ENCODE measurements at places on chromosomes 1 and 21.
A peak's percentile ranks its signal among the peaks of the same experiment; 100 is the strongest.

DNA sequence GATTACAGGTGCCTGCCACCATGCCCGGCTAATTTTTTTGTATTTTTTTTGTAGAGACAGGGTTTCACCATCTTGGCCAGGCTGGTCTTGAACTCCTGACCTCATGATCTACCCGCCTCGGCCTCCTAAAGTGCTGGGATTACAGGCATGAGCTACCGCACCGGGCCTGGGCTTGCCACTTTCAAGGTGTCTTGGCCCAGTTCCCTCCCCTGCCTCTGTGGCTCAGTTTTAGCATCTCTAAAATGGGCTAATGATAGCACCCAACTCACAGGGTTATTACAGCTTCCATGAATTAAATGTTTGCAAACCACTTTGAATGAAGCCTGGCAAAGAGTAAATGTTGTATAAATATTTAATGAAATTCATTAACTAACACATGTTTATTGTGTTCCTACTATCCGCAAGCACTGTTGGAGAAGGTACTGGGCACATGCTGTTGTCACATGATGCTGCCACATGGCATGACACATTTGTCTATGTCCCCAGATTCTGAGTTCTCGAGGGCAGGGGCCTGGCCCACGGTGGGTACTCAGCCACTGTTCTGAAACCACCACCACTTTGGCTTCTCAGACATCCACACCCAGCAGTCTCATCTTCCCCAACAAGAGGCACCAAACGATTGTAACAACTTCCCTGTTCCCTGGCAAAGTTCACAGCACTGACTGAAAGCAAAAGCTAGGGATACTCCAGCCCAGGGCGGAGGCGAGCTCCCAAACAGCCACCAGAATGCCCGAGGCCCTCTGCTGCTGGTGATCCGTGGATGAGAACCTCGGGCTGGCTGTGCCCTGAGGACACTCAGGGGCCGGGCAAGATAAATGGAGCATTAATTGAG lies 9.7 kb downstream of the IFFO2 start:
- no peak for DNase-seq

DNA sequence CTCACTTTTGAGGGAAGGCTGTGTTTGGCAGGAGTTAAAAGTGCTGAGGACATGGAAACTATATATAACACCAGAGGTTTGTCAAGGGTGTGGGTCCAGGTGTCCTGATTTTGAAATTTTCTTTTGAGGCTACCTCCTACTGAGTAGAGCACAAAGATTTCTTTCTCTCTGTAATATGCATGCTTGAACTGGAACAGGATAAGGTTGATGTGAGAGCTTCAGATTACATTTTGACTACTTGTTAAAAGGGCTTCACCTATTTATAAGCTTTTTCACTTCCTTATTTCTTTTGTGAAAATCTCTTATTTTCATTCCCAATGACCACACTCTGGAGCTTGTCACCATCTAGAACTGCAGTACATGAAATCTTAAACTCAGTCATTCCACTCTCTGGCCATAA lies 59.8 kb upstream of the PLA2G4A start:
- no peak for DNase-seq

DNA sequence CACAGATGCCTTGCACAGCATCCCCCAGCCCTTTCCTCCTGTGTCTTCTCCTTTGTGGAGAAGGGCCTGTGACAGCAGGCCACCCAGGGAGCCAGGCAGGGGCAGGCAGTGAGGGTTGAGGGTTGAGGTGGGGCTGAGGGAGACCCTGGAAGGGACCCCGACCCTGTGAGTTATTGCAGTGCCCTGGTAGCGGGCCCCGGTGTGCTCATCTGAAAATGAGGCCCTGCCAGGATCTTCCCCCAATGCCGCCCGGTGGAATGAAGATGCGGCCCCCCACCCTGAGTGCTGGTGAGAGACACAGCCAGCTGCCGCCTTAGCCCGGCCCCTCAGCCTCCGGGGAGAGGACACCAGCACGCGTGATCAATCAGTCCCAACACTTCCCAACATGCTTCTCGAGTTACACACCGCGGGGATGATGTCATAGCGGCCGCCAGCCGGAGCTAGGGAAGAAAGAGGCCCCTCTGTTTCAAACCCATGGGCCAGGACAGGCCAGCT lies 36.2 kb upstream of the ACTRT2 start:
- DNase-seq: no peak

- DNase-seq: no peak
Observed at GRCh38 chr1:18646786-18647410, 16.3 kb downstream of the PAX7 start.

DNA sequence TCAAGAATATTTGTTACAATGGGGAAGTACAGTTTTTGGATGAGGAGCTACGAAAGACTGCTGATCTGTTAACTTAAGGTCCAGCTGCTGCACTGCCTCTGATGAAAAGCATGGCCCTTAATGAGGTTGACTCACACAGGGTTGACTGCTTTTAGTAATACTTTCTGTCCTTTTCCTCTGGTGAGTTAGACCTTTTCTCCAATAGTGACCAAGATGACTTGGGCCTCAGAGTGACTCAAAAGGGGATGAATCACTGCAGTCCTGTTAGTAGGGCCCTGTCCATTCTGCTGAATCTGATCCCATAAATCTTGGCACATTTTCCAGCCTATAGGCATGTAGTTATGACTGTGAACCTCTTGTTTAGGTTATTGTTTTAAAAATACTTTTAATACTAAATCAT lies 2.7 kb downstream of the DISP1 start:
- no peak for DNase-seq

GRCh38 chr1:19525607-19526545 lies 40.5 kb upstream of the CAPZB start:
- no peak for DNase-seq

DNA sequence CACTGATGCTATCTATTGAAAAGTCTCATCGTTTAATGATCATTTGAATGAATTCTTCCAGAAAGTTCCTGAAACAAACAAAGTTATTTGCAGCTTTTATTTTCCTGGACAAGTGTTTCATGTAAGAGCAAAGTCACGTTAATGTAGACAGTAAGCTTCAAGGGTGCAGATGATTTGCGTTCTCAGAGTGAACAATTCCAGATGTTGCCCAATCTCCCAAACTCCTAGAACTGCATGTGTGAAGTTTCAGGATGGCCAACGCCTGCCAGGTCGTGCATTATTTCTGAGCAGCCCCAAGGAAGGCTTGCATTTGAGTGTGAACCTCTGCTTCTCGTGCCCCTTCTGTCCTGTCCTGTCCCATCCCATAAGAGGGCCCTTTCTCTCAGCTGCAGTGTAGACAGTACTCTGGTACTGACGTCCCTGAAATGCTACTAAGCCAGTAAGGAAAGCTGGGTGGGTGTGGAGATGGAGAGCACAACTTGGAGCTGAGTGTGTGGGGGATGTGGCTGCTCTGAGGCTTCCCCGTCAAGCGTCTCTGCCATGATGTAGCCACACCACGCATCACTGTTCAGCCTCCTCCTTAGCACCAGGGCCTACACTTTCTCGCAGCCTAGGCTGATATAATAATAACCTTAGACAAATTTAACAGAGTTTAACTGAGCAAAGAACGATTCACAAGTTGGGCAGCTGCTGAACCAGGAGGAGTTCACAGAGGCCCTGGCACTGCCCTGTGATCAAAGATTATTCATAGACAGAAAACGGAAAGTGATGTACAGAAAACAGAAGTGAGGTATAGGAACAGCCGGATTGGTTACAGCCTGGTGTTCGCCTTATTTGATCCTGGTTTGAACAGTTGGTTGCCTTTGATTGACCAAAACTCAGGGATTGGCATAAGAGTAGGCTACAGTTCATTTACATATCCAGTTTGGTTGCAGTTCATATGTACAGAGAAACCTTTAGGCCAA lies 50.4 kb downstream of the RHOU start:
- no peak for DNase-seq

DNA sequence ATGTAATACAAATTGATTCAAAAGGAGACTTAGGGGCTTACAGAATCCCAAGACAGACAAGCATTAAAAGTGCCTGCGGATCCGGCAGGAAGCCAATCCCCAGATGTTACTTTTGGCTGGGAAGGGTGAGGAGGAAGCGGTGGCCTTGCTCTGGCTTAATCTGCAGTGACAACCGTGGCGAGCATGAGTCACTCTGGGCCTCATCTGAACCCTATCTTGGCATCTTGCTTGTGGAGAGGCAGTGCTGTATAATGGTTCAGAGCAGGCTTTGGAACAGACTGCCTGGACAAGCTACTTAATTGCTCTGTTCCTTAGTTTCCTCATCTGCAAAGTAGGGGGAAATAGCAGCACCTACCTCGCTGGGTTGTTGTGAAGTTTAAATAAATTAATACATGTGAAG lies 74.1 kb downstream of the XCL2 start:
- peak; percentile 98 for DNase-seq

DNA sequence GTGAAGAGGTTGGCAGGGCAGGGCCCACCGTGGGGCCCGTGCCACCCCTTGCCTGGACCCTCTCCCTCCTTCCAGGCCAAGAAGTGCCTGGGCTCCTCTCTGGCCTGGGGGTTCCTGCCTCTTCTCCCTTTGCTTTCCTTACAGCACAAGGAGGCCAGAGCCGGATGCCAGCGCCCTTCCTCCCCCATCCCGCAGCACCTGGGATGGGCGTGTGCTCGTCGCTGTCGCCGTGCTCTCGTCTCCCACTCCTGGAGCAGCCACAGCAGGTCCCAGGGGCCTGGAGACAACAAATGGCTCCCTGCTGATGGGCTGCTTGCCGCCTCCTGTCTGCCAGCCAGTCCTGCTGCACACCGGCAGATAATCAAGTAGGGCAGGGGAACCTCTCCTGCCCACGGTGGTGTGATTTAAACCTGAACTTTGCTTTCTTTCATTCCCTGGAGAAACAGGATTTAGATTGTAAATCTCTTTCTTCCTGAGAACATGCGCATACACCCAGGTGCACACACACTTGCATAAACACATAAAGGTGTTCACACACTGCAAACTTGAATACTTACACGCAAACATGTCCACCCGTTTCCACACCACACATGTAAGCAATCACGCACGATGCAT lies 50.8 kb upstream of the POU3F1 start:
- DNase-seq: no peak

- DNase-seq: no peak
Observed at GRCh38 chr1:89280766-89281165, 8.1 kb upstream of the GBP5 start.

GRCh38 chr1:8065369-8065768 lies 39.3 kb upstream of the ERRFI1 start:
- no peak for DNase-seq

DNA sequence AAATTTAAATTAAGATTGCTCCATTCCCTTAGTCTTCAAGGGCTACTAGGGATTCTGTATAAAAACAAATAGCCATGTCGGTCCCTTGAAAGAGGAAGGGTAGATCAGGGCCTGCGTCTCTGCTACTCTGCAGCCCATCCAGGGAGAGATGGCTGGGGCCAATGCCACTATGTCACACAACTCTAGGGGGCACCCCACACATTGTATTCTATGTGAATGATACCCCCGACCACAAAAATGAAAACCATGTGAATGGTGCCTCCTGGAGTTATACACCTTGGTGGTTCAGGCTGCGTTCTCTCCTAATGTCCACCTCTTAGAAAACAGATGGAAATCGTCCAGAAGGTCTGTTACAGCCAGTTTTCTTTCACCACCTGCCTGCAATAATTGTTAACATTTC lies 18.0 kb downstream of the PIK3C2B start:
- no peak for DNase-seq

- no peak for DNase-seq
Observed at GRCh38 chr1:117673405-117673804, 67.6 kb downstream of the TENT5C start.

- DNase-seq: no peak
Observed at GRCh38 chr1:110007046-110007830, 22.7 kb downstream of the AHCYL1 start.

DNA sequence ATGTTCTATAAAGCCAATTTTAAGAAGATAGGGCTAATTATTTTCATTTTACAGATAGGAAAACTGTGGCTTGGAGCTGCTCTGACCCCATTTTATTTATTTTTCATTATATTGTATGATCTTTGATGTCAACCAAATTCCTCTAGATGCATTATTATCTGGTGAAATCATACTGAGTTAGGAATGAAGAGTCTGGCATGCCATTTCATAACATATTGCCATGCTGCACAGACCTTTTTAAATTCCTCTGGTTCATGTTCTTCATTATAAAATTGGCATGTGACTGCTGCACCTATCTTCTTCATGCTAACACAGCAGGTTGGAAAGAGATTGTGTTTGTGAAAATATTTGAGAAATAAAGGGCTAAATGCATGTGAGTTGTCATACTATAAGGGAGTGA lies 12.7 kb downstream of the PRRX1 start:
- DNase-seq: no peak

GRCh38 chr1:186754542-186755145 lies 74.1 kb upstream of the PLA2G4A start:
- no peak for DNase-seq

DNA sequence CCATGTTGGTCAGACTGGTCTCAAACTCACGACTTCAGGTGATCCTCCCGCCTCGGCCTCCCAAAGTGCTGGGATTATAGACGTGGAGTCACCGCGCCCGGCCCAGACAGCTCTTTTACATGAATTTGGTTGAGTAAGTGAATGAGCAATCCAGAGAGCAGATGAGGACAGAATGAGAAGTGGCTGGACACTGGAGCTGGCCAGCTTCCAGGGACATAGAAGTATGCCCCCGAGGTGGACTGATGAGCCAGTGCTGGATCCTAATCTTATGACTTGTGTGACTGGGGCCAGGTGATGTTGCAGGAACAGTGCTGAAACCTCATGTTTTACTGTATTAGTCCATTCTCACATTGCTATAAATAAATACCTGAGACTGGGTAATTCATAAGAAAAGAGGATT lies 35.9 kb upstream of the KANK4 start:
- DNase-seq: no peak

DNA sequence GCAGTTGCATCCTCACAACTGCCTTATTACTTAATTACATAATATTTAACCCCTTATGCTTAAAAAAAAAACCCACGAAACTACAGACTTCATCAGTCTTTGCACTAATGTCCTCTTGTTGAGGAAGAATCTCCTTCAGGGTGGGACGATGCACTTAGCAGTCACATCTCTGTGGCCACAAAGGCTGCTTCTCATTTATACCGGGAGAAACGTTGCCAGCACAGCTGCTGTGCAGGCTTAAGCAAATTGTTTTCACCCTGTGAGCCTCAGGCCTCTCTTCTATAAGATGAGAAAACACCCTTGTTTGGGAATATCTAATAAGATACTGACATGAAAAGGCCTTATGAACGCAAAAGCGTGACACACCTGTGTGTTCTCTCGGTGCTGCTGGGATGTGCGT lies 2.9 kb upstream of the OBSCN start:
- DNase-seq: no peak

DNA sequence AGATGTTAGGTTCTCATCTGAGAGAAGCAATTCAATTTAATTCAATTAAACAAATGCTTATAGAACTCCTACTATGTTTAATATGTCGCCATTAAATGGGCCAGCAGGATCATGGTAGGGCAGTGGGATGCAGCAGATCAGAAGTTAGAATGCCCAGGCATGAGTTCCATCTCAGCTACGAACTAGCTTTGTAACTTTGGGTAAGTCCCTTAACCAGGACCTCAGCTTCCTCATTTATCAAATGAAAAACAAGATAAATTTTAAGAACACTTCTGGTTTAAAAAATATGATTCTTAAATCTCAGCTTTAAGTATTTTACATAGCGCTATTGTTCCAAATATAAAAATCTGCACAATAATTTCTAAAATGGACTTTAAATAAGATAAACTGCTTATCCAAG lies 67.5 kb upstream of the GFI1 start:
- no peak for DNase-seq

All from CMK (cell line).